ENCODE measurements at places on chromosomes 7 and 10.

DNA sequence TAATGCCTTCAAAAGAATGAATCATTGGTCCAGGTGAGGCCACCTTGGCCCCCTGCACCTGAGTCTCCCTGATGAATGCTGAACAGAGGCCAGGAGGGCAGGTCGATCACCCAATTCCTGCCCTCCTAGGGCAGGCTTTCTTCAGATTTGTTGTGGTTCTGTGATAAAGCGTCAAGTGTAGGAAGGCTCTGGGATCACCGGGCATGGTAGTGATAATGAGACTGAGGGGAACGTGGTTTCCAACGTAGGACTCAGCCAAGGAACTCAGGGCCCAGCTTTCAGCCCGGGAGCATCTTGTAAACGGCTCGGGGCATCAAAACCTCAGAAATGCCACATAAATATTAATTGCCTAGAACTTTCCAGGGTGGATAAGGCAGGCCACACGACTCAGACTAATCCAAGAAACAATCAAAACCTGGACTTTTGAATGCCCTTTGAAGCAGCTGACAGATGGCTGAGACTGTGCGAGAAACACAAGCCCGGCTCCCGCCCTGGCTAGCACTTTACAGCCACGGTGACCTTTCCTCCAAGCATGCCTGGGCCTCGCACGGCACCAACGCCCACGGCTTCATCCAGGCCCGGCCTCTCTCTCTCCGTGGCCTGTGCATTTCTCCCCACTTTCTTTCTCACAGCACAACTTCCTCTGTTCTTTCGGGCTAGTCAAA is 239.3 kb upstream of the GRB10 start:
- no peak overlapping the region for H3K4me3 ChIP-seq
- no peak overlapping the region for H3K27ac ChIP-seq
- no peak for DNase-seq
- no peaks in the 10 kb centered on the region for H3K36me3 ChIP-seq
- H3K27me3 ChIP-seq: no peaks in the 10 kb centered on the region
- H3K4me1 ChIP-seq: no peaks in the 10 kb centered on the region

DNA sequence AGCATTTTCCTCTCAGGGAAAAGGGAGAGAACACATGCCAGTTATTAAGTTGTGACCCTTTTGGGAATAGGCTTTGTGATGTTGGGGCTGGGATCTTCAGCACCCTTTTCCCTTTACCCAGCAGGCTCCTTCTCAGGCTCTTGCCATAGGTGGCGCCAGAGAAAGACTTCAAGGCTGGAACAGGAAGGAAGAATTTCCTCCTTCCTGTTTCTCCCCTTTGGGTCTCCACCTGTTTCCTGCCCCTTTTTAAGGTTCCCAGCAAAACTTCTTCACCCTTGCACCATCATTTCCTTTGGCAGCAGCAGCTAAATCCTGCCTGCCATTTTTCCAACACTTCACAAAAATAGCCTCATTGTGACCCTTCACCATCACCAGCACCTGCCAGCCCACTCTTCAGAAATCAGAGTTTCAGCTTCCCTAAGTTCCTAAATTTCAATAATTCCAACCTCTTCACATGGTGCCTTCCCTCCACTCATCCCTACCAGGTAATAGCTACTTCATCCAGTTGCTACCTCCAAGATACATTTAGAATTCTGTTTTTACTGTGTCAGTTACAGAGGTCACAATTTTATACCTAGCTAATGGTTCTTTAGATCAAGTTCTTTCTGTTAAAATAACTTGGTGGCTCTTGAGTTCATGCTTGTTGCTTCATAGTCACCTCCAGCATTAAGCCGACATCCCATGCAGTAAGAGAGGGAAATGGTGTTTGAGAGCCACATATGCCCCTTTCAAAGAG is 22.4 kb upstream of the FOXK1 start:
- no peak overlapping the region for H3K27ac ChIP-seq
- no peak for DNase-seq
- H3K4me3 ChIP-seq: no peak overlapping the region
- no peaks in the 10 kb centered on the region for H3K36me3 ChIP-seq
- peaks cover 6% of the 10 kb centered on the region for H3K4me1 ChIP-seq

GRCh38 chr7:130489140-130489983 is 2.5 kb upstream of the MEST start:
- peaks cover 6% of the 10 kb centered on the region for H3K4me1 ChIP-seq
- DNase-seq: no peak
- no peaks in the 10 kb centered on the region for H3K27me3 ChIP-seq
- H3K4me3 ChIP-seq: no peak overlapping the region
- no peaks in the 10 kb centered on the region for H3K36me3 ChIP-seq

DNA sequence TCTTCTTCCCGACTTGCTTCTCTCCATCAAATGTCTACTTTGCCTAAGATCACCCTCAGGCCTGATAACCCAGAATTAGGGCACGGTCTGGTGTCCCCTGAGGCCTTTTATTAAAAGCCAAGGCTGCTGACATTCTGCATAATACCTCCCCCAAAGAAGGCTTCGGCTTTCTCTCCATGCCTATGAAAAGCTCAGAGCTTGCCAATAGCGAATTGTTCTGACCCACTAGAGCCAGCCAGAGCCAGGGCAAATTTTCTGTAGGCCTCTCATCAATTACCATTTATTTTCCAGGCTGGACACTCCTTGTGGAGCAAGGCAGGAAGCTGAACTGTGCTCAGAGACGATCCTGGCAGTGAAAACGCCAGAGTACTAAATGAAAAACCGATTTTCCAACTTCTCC is 64.3 kb upstream of the ADRB1 start:
- DNase-seq: no peak
- H3K4me3 ChIP-seq: no peak overlapping the region
- no peaks in the 10 kb centered on the region for H3K36me3 ChIP-seq
- no peaks in the 10 kb centered on the region for H3K4me1 ChIP-seq
- no peak overlapping the region for H3K27ac ChIP-seq

GRCh38 chr10:3385487-3385886 is 212.9 kb upstream of the PITRM1 start:
- H3K4me1 ChIP-seq: no peaks in the 10 kb centered on the region
- DNase-seq: no peak
- no peaks in the 10 kb centered on the region for H3K27me3 ChIP-seq
- H3K27ac ChIP-seq: no peak overlapping the region

- no peak for DNase-seq
- no peak overlapping the region for H3K27ac ChIP-seq
- H3K27me3 ChIP-seq: no peaks in the 10 kb centered on the region
- no peak overlapping the region for H3K4me3 ChIP-seq
- H3K36me3 ChIP-seq: no peaks in the 10 kb centered on the region
- no peaks in the 10 kb centered on the region for H3K4me1 ChIP-seq
Observed at GRCh38 chr10:63123727-63124362, 9.3 kb upstream of the NRBF2 start.

DNA sequence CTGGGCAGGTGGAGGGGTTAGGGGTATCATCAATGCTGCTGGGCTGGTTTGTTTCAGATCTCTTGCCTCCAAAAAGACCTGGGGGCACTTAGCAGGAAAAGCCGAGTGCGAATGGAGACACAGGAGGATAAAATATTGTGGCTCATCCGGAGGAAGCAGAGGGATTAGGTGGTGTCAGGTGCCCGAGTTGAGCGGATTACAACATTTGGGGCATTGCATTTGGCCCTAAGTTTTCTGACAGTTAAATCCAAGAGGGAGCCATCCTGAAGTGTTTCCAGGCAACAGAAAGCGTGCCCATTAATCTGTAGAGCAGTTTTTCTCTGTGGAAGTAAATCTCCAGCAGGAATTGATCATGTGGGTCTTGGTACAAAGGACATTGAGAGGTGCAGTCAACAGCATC is 85.9 kb downstream of the CDH23 start:
- H3K36me3 ChIP-seq: no peaks in the 10 kb centered on the region
- no peaks in the 10 kb centered on the region for H3K4me1 ChIP-seq
- DNase-seq: no peak

GRCh38 chr7:106590209-106590816 is 70.6 kb downstream of the CCDC71L start:
- no peak overlapping the region for H3K27ac ChIP-seq
- no peaks in the 10 kb centered on the region for H3K4me1 ChIP-seq

DNA sequence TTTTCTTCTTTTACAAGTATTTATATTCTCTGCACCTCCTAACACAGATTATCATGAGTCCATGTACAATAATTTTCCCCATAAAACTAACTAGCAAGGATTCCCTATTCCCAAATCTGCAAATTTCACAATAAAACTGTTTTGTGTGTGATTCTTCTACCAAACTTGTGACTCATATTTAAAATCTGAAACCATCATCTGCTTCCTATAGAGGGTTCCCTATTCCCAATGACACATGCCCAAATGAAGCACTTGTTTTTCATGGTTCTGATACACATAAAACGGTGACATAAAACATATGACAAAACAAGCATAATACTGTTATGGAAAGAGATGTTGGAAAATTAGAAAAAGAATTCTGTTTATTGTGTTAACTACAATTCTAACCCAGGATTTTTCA is 657.6 kb downstream of the PARD3 start:
- H3K4me3 ChIP-seq: no peak overlapping the region
- no peaks in the 10 kb centered on the region for H3K4me1 ChIP-seq
- H3K27me3 ChIP-seq: no peaks in the 10 kb centered on the region
- no peaks in the 10 kb centered on the region for H3K36me3 ChIP-seq
- H3K27ac ChIP-seq: no peak overlapping the region
- DNase-seq: no peak

- H3K36me3 ChIP-seq: no peaks in the 10 kb centered on the region
- no peak overlapping the region for H3K4me3 ChIP-seq
- H3K4me1 ChIP-seq: no peaks in the 10 kb centered on the region
- DNase-seq: no peak
Observed at GRCh38 chr7:98376711-98377110, 24.2 kb downstream of the BAIAP2L1 start.

DNA sequence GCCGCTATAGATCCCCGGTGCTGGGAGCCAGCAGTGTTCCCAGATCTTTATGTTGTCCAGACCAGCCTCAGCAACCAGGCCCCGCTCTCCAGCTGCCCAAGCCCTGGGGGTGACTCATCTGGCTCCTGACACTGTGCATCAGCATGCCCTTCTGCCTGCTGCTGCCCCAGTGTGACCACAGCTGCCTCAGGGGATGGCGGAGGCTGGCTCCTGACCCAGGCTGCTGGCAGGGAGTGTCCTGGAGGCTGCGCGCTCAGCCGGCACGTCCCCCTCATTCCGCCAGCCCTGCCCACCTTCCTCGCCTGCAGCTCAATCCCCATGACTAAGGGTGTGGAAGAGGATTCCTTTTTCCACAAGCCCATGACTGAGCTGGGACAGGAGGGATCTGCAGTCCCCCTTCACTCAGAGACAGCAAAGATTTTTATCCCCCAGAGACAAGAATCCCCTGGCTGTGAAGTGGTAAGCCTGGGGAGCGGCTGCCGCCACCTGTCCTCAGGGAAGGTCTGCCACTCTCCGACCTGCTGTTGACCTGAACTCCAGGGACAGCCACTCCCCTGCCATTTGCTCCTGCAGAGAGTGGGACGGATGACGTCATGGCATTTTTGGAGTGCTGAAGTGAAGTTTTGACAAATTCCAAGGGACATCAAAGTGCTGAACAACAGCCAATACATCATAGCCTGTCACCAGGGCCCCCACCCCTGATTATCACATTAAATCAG is 182.8 kb upstream of the BMPER start:
- no peak for DNase-seq
- H3K27me3 ChIP-seq: no peaks in the 10 kb centered on the region
- H3K4me1 ChIP-seq: peaks cover 20% of the 10 kb centered on the region
- no peaks in the 10 kb centered on the region for H3K36me3 ChIP-seq
- no peak overlapping the region for H3K27ac ChIP-seq

- H3K36me3 ChIP-seq: peaks cover 54% of the 10 kb centered on the region
- H3K27ac ChIP-seq: no peak overlapping the region
- H3K4me1 ChIP-seq: no peaks in the 10 kb centered on the region
- no peaks in the 10 kb centered on the region for H3K27me3 ChIP-seq
- no peak for DNase-seq
Observed at GRCh38 chr10:79206300-79207095, 137.7 kb downstream of the ZMIZ1 start.

DNA sequence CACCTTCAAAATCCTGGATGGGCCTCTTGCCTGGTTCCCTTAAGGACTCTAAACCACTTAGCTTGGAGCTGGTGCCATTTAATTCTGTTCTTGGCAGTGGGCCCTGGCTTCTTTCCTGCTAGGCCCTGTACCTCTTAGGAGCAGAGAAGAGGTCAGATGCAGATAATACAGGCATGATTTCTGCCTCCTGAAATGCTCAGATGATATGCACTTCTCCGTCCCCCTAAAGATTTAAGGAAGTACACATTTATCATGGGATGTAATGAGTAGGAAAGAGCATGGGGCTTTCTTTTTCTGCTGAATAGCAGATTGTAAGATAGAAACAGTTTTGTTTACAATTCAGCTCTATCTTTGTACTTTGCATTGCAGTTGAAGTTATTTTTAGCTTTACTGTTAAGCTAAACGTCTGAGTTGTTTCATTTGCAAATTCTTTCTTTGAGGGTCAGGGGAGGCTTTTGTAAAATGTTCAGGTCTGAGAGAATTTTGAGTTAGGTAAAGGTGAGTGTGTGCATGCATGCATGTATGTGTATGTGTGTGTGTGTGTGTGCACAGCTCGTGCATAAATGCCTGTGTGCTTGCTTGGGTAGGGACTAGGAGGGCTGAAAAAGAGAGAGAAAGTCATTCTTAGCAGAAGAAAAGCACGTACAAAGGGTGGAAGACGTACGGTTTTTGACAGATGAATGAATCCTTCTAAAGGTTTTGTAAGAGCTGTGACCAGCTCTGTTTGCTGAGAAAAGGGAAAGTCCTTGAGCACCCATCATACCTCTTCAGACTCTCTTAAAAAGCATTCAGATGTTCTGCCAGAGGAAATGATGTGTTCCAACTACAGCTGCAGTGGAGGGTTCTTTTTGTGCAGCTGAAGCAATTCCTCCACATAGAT is 364.2 kb downstream of the AUTS2 start:
- no peaks in the 10 kb centered on the region for H3K36me3 ChIP-seq
- peak overlapping the region; percentile 16 for H3K4me3 ChIP-seq
- no peaks in the 10 kb centered on the region for H3K27me3 ChIP-seq
- no peak overlapping the region for H3K27ac ChIP-seq
- DNase-seq: no peak
- peaks cover 20% of the 10 kb centered on the region for H3K4me1 ChIP-seq

DNA sequence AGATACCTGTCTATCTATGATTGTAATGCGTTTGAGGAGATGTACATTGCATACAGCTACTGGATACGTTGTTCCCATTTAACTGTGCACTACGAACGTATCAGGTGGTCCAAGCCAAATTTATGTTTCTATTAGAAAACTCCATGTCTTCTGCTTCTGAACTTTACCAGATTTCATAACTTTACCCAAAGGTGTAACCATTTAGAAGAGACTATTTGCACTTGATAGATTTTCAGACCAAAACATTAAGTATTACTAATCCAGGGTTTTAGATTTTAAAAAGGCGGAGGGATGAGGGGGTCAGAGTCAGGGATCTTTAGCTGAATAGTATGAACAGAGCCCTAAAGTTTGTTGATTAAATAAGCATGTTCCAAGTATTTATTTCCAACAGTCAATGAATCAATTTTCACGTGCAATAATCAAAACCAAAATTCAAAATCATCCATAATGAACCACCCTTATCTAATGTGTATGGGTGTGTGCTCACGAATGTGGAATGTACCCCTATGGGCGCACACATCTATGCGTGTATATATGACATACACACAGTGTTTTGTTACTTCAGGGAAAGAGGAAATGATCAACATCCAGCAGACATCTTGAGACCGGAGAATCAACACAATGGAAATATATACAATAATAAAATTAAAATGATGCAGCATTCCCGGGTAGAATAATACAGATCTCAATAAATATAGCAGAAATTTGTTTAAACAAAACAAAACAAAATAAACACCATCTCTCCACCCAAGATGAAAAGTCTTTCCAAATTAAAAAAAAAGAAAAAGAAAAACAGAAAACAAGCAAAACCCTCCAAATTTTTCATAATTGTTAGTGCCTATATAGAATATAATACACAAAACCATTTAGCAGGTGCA is 3.4 kb downstream of the FEZF1 start:
- H3K4me1 ChIP-seq: peaks cover 36% of the 10 kb centered on the region
- H3K4me3 ChIP-seq: no peak overlapping the region
- no peaks in the 10 kb centered on the region for H3K36me3 ChIP-seq
- no peak overlapping the region for H3K27ac ChIP-seq
- DNase-seq: no peak
- peaks cover 62% of the 10 kb centered on the region for H3K27me3 ChIP-seq

Data from thoracic aorta (tissue), 2 donors.